ENCODE measurements at places on chromosomes 11 and 22.

DNA sequence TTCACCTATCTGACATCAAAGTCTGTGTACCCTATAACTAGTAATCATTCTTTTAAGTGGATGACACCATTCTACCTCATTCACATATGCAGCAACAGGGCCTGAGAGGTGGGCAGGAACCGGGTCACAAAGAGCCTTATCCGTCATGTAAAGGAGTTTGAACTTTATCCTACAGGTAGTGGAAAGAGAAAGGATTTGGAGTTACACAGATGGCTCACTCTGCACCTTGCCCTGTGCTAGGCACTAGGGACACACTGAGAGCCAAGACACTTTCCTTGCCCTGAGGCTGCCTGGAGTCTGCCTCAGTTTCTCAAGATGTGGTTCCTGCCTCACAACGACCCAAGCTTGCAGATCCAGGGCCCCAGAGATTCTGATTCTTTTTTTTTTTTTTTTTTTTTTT lies 14.3 kb upstream of the ACER3 start:
- no peak for DNase-seq

DNA sequence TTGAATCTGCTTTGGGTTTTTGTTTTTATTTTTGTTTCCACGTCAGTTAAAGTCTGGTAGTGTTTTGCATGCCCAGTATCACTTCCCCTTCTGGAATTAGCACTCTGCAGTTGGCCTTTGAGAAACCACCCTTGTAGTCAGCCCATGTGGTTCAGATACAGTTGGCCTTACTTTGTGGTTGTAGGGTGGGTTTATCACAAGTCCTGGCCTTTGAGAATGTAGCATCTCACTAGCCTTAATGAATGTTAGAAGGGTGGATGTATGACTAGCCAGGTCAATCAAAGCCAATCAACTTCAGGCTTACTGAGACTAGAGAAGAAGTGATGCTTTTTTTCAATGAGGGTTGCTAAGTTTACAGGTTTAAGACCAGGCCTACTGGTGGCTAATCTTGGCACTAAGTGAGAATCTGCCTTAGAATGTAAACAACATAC lies 19.8 kb downstream of the ARL14EP start:
- DNase-seq, result no peak

GRCh38 chr11:103970701-103971249 lies 65.7 kb upstream of the DDI1 start:
- DNase-seq, result no peak

- no peak for DNase-seq
Observed at GRCh38 chr11:126502982-126503381, 147.5 kb downstream of the ST3GAL4 start.

- no peak for DNase-seq
Observed at GRCh38 chr22:43183496-43184277, 3.2 kb downstream of the TTLL12 start.

- no peak for DNase-seq
Observed at GRCh38 chr11:122271137-122271536, 155.1 kb upstream of the BLID start.

GRCh38 chr11:35355102-35355749 lies 64.1 kb downstream of the SLC1A2 start:
- no peak for DNase-seq

DNA sequence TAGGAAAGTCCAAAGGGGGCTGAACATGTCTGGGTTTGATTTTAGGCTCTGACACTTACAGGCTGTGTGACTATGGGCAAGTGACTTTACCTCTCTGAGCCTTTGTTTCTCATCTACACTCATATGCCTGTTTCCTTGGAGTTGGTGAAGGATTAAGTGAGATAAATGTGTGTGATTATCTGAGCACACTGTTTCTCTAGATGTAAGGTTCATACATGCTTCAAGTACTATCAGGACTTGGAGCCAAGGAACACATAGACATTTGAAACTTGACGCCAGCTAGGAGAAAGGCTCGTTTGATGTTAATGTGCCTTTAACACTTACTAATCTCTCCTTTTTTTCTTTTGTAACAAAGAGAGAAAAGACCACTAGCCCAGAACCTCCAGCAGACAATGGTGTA lies 9.7 kb downstream of the CRYBB1 start:
- no peak for DNase-seq

DNA sequence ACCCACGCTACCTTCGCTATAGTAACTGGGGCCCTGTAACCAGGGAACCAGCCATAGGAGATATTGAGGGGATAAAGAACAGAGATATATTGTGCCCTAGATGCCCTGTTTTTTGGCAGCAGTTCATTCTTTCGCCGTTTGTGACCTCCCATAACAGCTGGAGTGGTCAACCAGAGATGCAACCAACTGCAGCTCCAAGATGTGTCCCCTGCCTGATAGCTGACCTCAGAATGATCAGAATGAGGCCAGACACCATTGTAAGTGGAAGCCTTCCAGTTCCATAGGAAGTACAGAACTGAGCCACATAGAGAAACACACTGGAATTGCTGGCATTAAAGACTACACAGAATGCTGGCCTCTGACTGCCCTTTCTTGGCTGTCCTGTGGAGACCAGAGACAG lies 39.2 kb downstream of the P4HA3 start:
- no peak for DNase-seq

- DNase-seq, result no peak
Observed at GRCh38 chr22:33555814-33556522, 364.3 kb downstream of the LARGE1 start.

GRCh38 chr11:13963169-13963948 lies 836 bp downstream of the SPON1 start:
- no peak for DNase-seq

- peak; percentile 55 for DNase-seq
Observed at GRCh38 chr11:65419772-65420481, 2.7 kb upstream of the NEAT1 start.

DNA sequence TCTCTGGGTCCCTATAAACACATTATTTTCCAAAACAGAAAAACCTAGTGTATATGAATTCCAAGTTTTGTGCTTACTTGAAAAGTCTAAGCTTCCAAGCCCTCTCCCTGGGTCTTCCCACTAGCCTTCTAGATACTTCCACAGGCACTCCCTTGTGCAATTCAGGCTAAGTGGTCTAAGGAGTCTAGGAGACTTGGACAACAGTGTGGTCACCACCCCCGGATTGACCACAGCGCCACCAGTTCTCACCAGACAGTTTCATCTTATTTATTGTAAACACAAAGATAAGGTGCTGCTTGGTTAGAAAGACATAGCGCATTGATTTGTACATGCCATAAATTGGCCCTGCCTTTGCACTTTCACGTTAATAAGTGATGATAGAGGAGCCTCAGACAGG lies 623.9 kb downstream of the OPCML start:
- no peak for DNase-seq

DNA sequence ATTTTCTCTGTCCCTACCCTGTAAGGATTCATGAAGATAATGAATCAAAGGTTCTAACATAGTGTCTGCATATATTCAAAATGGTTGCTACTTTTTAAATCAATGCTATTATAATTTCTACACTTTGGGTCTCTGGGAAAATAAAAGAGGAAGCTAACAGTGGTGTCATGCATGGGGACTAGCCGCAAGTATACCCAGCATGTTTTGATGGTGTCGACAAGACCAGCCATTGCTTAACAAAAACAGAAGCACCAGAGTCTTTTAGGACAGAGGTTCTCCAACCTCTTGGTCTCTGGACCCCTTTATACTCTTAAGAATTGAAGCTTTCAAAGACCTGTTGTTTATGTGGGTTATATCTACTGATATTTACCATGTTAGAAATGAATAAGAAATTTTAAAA lies 37.8 kb downstream of the RNF141 start:
- no peak for DNase-seq

GRCh38 chr11:69916806-69917387 lies 97.7 kb upstream of the FGF3 start:
- DNase-seq, result no peak

DNA sequence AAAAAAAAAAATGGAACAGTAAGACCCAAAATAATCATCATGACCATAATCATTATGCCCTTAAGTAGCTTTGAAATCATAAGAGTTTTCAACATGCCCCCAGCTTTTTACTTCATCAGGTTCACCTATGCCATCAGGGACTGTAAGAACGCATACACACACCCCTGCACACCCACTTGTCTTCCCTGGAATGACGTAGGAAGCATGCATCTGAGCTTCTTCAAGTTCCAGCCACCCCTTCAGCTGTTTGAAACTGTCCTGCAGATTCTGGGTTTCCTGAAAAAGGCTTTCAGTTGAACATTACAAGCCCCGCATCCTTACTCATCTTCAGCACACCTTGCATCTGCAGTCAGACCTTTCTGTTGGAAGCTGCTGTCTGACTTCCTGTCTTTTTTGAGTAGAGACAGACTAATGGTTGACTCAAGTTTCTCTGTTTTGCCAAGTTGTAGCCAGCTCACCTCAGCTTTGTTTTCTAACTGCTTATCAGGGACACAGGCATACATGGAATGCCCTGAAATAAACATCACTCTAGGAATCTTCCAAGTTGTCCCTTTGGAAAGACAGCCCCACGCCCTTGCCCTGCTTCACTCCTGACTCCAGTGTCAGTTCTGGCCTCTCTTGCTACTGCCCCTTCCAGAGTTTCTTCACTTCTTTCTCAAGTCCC lies 37.0 kb downstream of the ARHGAP1 start:
- no peak for DNase-seq

DNA sequence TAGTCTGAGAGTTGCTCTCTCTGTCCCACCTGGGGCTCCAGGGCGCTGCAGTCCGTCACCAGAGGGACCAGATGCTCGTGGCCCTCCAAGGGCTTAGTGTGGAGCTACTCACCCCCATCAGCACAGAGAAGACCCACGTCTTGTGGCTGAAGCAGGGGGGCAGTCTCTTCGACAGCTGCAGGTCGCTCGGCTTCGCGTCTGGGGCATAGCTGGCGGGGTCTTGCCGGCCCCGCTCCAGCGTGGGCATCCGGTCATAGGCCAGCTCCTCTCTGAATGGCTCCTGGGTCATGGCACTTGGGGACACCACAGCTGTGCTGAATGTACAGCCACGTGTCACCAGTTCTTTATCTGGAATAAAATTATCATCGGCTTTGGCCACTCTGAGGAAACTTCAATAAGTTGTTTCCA lies 608 bp downstream of the MLC1 start:
- DNase-seq, result no peak

DNA sequence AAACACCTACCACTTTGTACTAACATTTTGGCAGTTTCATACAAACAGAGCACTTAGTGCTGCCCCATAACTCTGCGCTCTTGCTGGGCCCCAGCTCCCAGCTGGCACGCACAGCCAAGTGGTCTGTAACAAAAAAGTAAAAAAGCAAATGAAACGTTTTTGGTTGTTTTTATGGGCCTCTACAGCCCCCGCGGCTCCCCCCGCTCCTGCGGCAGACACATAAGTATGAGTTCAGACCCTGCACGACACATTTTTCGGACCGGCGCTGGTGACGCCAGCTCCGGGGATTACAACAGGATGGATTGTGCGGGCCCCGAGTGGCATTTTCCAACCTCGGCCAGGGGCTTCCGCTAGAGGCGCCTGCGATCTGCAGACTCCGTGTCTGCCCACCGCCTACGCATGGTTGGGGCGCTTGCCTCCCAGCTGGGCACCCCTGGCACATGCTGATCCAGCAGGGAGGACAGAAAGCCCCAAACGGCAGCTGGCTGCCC lies 418.2 kb downstream of the SOX6 start:
- no peak for DNase-seq

GRCh38 chr11:24734742-24735237 lies 237.9 kb downstream of the LUZP2 start:
- no peak for DNase-seq

DNA sequence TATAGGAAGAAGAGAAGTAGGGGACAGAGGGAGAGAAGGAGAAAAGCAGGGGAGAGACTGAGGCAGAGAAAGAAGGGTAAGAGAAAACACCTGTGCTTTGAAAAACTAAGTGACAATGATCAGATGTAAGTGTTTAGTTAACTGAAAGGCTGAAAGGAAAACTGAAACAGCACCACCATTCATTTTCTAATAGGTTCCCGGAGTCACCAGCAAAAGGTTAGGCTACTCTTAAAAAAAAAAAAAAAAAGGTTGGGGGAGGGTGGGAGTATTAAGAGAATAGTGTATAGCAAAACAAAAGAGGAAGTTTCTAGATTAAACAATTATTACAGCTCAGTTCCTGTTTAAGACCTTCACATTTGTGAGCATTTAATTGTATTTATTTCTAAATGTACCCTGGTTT lies 113.8 kb downstream of the CADM1 start:
- DNase-seq, result no peak

DNA sequence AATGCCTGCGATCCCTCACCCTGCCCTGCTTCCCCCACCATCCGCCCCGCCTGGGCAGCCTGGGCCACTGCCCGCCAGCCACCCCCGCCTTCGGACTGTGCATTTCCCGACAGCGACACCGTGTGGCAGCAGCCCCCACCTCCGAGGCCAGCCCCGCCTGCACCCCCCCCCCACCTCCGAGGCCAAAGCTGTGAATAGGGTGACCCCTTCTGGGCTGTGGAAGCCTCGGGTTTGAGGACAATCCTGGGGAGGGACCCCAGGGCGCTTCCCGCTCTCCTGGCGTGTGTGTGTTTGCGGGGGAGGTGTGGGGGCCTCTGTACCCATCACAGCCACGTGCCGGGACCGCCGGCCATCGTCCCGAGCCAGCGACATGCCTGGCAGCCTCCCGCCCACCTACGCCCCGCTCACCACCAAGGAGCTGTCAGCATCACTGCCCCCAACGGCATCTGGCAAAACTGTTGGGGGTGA lies 33.8 kb upstream of the PPARA start:
- DNase-seq, result peak; percentile 74

DNA sequence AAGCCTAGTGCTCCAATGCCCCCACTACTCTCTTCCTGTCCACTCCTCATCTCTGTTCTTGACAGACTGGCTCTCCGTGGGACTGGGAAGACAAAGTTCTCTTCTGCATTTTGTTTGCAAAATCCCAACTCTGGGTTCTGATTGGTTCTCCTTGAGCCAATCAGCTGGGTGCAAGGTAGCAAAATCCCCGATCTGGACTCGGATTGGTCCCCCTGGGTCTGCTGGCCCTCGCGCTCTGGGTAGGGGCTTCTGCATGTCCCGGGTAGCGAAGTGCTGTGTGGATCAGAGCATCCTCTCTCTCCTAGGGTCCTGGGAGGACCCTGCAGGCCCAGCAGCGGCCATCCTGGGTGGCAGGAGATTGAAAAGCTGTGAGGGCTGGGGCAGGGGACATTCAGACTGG lies 22.3 kb upstream of the A4GALT start:
- DNase-seq, result no peak

GRCh38 chr22:41152902-41153301 lies 52.2 kb upstream of the L3MBTL2 start:
- no peak for DNase-seq

DNA sequence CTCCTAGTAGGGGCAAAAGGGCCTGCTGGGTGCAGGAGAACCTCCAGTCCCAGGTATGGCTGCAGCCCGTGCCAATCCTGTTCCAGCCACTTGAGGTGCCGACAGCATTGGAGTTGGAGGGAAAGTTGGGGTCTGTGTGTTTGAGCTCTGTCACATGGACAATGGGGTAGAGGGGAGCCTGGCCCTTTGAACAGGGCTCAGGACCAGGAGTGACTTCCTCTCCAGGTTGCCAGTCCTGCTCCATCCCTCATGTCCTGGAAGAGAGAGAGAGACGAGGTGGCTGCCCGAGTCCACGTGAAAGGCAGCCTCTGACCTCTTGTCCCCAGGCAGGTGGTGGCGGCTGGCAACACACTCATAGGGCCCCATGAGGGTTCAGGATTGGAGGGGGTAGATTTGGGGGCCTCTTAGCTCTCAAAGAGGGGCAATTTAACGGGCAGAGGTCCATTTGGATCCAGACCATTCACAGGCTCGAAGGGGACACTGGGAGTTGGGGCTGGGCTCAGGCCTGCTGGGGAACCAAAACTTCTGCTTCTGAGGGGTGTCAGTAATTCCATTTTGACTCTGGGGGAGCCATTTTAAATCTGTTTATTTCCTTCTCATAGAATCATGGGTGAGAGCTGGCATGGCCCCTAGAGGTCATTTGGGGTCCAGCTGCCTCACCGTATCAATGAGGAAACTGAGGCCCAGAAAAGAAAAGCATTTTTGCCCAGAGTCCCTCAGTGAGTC lies 4.1 kb downstream of the ADORA2A start:
- DNase-seq, result no peak

Measured in effector memory CD4-positive, alpha-beta T cell (primary cell).